Fibroblast of lung (primary cell): ENCODE measurements at places on chromosomes 2 and 18.

DNA sequence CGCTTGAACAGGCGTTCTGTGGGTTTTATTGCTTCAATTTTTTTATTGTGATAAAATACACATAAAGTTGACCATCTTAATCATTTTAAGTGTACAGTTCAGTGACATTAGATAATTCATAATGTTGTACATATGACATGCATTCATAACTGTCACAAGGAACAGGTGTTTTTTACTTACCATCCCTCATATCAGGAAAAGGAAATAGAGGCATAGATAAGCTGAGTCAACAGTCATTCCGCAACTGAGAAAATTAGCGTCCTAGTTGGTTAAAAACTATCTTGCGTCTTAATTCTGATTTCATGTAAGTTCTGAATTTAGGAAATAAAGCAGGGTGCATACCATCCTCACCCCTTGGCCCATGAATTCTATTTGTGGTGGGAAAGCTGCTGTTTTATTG is 36.5 kb downstream of the PLB1 start:
- H3K4me3 ChIP-seq = no peak overlapping the region
- H3K27me3 ChIP-seq = peaks cover 11% of the 10 kb centered on the region
- DNase-seq = no peak
- no peaks in the 10 kb centered on the region for H3K4me1 ChIP-seq
- H3K27ac ChIP-seq = no peak overlapping the region

GRCh38 chr2:145759228-145759915 is 1239.5 kb upstream of the ZEB2 start:
- no peaks in the 10 kb centered on the region for H3K4me1 ChIP-seq
- H3K27me3 ChIP-seq = no peaks in the 10 kb centered on the region
- DNase-seq = peak; percentile 54
- H3K4me3 ChIP-seq = no peak overlapping the region
- H3K36me3 ChIP-seq = no peaks in the 10 kb centered on the region

DNA sequence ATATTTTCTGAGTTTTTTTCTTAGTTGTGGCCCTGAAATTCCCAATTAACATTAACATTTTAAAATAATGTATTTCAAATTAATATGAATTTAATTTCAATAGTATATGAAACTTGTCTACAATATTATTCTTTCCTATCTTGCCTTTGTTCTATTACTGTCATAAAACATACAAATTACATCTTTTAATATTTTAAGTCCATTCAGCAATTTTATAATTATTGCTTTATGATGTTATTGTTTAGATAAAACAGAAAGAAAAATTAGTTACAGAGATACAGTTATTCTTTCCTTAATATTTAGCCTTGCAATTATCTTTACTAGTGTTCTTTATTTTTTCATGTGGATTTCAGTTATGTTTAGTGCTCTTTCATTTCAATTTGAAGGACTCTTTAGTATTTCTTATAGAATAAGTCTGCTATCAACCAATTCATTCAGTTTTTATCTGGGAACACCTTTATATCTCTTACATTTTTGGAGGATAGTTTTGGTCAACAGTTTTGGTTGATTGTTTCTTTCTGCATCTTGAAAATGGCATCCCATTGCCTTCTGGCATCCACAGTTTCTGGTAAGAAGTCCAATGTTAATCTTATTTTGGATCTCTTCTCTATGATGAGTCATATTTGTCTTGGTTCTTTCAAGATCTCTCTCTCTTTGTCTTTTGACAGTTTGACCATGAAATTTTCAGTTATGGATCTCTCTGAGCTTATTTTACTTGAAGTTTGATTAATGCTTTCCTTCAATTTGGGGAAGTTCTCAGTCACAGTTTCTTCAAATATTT is 76.9 kb upstream of the CHST9 start:
- no peak overlapping the region for H3K27ac ChIP-seq
- no peak overlapping the region for H3K4me3 ChIP-seq
- DNase-seq = no peak
- no peaks in the 10 kb centered on the region for H3K36me3 ChIP-seq
- no peaks in the 10 kb centered on the region for H3K4me1 ChIP-seq

DNA sequence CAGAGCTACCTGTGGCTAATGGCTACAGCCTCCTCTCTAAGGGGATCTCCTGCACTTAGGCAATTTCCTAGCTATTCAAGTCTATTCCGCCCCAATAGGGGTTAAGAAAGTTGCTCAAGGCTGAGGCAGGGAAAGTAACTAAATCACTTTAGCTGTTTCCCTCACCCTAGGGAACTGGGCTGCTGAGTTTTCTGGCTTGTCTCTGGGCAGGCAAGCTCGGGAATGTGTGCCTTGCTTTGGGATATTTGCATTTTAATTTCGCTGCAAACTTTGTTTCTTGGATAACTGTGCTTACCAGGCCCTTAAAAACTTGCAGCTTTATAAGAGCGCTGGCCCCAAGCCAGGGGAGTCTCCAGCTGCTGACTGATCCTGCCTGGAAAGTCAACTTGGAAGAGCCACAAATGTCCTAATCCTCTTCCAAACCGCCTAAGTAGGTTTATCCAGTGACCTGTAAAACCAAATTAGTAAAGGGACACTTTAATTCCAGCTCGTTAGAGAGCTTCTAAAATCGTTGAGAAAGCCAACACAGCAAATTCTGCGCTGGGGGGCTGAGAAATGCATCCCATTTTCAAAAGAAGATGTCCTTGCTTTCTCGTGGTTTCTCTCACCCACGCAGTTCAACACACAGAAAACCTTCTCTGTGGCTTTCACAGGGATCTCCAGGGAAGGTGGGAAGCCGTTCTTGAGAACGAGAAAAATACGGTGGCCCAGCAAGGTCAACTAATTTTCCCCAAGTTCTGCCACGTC is 59.5 kb upstream of the SP3 start:
- DNase-seq = peak; percentile 93
- peak overlapping the region; percentile 25 for H3K4me3 ChIP-seq
- H3K4me1 ChIP-seq = peaks cover 16% of the 10 kb centered on the region
- no peaks in the 10 kb centered on the region for H3K27me3 ChIP-seq

DNA sequence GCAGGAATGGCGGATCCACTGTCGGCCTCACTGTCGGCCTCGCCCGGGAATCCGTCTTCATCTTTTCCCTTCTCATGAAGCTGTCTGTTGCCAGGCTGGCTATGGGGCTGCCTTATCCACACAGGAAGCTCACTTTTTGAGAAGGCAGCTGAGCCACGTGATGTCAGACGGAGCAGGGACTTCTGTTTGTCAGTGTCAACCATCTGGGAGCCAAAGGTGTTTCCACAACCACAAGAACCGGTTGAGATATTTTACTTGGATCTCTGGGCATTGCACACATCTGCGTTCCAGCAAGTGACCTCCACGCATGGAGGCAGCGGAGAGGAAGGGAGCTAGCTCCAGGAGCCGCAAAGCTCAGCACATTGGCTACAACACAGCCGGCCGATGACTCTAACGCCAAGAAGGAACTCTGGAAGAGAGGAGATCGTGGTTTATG is 27.4 kb upstream of the TAF1B start:
- no peak overlapping the region for H3K27ac ChIP-seq
- no peaks in the 10 kb centered on the region for H3K36me3 ChIP-seq
- no peak overlapping the region for H3K4me3 ChIP-seq
- no peaks in the 10 kb centered on the region for H3K4me1 ChIP-seq

- no peaks in the 10 kb centered on the region for H3K4me1 ChIP-seq
- no peaks in the 10 kb centered on the region for H3K36me3 ChIP-seq
- no peak for DNase-seq
- no peaks in the 10 kb centered on the region for H3K27me3 ChIP-seq
- no peak overlapping the region for H3K4me3 ChIP-seq
Measured at GRCh38 chr18:47748093-47748796, 182.2 kb downstream of the SMAD2 start.

DNA sequence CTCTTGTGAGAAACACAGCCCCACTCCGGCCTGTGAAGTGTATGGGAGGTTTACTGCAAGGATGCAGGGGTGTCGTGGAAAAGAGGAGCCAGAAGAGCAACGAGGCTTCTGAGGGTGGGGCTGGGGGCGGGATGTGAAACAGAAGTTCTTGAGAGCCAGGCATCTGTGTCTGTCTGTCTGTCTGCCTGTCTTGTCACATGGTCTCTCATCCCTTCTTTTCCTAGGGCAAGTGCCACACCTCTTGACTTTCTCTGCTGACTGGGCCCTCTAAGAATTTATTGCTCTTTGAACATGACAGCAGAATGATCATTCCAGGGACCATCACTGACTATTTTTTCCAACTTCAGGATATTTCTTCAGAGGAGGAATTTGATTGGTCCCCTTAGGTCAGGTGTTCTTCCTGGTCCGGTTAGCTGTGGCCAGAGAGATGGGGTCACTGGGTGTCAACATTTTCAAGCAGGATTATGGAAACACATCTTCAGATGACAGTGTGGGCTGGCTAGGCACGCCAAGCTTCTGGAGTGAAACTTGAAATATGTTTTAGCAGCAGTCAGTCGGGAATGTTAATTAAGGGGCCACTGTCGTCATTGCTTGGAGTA is 131.0 kb downstream of the FHOD3 start:
- DNase-seq = no peak
- H3K27ac ChIP-seq = no peak overlapping the region
- no peaks in the 10 kb centered on the region for H3K27me3 ChIP-seq
- H3K36me3 ChIP-seq = no peaks in the 10 kb centered on the region

DNA sequence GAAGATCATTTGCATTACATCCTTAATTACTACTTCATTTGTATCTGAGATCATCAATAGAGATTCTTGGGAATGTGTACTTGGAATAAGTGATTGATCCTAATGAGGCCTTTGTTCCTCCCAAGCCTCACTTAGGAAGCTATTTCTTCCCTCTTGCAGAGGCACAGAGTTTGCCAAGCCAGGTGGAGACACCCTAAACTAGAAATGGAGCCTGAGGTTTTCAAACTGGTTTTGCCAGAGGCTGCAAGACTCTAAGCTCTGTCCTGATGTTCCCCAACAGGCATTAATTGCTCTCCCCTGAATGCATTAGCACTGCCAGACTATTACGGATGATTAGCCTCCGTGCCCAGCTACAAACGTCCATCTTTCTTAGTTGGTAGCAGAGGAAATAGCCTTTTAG is 125.2 kb upstream of the LGALSL start:
- no peaks in the 10 kb centered on the region for H3K36me3 ChIP-seq
- H3K27me3 ChIP-seq = no peaks in the 10 kb centered on the region
- H3K4me3 ChIP-seq = no peak overlapping the region
- peaks cover 7% of the 10 kb centered on the region for H3K4me1 ChIP-seq

DNA sequence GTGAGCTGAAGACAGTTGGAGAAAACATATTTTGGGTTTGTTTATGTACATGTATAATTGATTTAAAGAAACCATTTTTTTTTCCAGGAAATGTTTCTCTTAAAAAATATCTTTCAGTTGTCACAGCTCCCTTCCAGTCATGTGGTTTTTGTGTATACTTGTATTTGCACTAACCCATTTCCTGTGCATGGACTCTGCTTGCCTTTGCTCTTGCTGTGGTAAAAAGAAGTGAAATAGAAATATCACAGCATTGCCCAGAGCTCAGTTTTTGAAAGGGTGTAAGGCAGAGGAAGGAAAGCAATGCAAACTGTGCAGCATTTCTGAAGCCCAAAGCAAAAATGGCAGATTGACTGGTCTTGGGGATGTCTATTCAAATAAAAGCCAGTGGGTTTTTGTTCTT is 10.4 kb upstream of the DOCK10 start:
- H3K36me3 ChIP-seq = no peaks in the 10 kb centered on the region
- no peak overlapping the region for H3K27ac ChIP-seq
- H3K4me1 ChIP-seq = no peaks in the 10 kb centered on the region
- peak; percentile 18 for DNase-seq

DNA sequence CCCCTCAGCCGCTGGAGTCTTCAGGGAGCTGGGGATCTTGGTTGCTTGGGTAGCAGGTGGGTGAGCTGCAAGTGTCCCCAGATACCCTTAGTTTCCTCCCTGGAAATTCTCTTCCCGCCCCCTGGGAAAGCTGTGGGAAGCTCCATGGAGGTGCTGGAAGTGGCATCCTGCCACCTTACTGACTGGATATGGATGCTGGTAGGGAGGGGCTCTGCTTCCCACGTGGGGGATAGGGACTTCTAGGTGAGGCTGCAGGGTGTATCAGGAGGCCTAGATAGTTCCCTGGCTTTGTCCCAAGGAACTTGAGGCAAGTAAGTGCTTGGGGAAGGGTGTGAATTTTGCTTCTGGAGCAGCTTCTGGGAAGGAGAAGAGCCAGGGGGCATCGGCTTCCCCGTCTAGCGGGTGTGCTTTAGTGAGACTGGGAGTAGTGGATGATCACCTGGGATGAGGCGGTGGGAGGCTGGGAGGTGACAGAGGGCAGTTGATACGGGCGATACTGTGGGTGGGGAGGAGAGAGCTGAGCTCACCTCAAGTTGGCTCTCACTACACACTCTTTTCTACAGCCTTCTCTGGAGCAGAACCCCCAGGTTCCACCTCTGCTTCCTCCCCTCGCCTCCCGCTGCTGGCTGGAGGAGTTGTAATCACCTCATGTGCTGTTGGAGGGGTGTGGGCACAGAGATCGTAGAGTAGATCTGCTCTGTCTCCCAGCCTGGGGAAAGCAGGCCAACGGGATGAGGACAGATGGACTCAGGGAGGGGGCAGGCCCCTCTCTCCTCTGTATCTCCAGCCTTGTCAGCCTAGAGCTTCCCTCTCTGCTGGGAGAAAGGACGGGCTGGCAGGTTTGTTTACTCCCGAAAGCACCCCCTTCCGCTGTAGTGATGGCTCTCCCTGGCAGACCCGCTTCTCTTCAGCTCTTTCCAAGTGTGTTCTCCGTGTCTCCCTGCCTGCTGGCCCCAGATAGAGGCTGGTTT is 19.8 kb downstream of the TET3 start:
- peaks cover 39% of the 10 kb centered on the region for H3K4me1 ChIP-seq
- H3K4me3 ChIP-seq = peak overlapping the region; percentile 39
- DNase-seq = no peak

GRCh38 chr2:75605770-75606529 is 40.6 kb upstream of the MRPL19 start:
- H3K36me3 ChIP-seq = no peaks in the 10 kb centered on the region
- DNase-seq = peak; percentile 99
- H3K27me3 ChIP-seq = no peaks in the 10 kb centered on the region
- H3K4me1 ChIP-seq = peaks cover 21% of the 10 kb centered on the region

DNA sequence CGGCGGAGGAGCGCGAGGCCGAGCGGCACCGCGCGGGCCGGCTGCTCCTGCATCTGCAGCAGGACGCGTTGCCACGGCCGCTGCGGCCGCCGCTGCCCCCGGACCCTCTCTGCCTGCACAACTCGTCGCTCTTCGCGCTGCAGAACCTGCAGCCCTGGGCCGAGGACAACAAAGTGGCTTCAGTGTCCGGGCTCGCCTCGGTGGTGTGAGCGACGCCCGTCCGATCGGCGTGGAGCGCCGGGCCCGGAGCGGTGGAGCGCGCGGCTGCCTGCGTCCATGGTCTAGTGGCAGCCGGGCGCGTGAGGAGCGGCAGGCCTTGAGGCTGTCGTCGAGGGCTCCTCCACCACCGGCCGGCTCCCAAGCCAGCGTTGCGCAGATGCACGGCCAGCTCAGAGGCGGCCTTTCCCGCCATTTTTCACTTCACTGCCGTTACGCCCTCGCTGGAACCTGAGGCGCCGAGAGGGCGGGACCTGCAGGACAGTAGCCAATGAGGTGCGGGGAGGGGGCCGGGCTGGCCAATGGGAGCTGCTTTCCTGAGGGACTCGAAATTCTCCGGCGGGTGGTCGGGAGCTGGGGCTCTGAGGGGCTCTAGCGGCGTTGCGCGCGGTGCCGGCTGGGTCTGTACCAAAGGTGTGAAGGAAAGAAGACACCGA is 1.9 kb downstream of the TLX2 start:
- DNase-seq = no peak
- no peaks in the 10 kb centered on the region for H3K36me3 ChIP-seq
- no peak overlapping the region for H3K4me3 ChIP-seq
- peaks cover 92% of the 10 kb centered on the region for H3K27me3 ChIP-seq
